ENCODE measurements at places on chromosomes 5 and 9.

GRCh38 chr5:763998-764781 is 20.3 kb downstream of the ZDHHC11B start:
- DNase-seq = no peak

GRCh38 chr5:98935206-98935605 is 6.4 kb upstream of the CHD1 start:
- no peak for DNase-seq

GRCh38 chr5:144142139-144142823 is 28.2 kb downstream of the YIPF5 start:
- DNase-seq = no peak

DNA sequence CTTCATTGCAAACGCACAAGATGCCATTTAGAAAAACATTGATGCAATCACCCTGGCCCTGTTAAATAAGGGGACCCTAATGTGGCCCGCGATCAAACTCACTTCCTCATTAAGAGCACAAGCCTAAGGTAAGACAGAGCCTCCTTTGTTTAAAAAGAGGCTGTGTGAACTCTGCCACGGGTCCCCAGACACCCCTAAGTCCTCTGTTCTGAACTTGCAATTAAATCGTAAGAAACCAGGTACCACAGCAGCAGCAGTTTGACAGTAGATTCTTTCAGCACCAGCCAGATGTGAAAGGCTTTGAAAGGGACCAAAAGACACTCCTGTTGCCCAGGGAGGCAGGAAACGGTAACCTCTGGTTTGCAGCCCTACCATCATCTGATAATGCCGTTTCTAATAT is 346.3 kb downstream of the TMEM167A start:
- DNase-seq = no peak

DNA sequence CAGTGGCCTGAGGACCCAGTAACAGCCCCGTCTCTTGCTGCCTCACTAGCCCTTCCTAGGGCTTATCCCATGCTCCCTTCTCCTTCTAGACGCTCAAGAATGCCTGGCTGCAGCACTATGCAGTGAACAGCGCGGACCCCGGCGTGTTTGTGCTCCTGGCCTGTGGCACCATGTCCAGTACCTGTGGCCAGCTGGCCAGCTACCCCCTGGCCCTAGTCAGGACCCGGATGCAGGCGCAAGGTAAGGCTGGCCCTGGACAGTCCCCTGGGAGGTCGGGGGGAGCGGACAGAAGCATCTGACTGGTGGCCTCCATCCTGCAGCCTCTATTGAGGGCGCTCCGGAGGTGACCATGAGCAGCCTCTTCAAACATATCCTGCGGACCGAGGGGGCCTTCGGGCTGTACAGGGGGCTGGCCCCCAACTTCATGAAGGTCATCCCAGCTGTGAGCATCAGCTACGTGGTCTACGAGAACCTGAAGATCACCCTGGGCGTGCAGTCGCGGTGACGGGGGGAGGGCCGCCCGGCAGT is 20.5 kb downstream of the PTGES2 start:
- peak; percentile 38 for DNase-seq

- no peak for DNase-seq
These were observed 318.4 kb downstream of the MAN2A1 start for GRCh38 chr5:110008131-110008530.

DNA sequence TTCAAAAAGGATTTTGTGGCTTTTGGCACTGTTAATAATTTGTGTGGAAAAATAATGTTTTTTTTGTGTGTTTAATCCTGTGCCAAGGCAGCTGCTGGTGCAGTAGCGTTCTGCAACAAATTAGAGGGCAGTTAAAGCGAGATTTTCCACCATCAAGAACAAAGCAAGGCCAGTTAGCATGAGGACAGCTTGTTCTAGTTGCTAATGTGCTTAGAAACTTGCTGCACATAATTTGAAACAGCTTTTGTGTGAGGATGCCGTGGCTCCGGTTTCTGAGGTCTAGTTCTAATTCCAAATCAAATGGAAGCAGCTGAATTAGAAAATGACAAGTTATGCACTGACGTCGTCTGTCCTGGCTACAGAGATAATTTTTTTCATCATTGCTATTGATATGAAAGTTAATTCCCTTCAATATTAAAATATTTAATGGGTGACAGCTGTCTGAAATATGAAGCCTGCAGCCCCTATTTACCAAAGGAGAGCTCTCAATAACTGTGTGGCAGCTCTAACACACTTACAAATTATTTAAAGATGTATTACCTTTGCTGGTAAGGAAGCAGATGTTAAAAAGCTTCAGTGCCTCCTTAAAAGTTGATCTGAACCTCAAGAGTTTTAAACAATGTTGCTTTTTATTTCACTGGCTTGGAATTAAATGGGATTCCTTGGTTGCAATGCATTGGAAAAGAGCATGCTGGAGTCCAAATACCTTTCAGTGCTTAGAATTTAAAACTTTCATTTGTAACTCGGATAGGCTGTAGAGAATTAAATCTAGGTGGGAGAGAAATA is 128.6 kb downstream of the SPATA31D1 start:
- no peak for DNase-seq

DNA sequence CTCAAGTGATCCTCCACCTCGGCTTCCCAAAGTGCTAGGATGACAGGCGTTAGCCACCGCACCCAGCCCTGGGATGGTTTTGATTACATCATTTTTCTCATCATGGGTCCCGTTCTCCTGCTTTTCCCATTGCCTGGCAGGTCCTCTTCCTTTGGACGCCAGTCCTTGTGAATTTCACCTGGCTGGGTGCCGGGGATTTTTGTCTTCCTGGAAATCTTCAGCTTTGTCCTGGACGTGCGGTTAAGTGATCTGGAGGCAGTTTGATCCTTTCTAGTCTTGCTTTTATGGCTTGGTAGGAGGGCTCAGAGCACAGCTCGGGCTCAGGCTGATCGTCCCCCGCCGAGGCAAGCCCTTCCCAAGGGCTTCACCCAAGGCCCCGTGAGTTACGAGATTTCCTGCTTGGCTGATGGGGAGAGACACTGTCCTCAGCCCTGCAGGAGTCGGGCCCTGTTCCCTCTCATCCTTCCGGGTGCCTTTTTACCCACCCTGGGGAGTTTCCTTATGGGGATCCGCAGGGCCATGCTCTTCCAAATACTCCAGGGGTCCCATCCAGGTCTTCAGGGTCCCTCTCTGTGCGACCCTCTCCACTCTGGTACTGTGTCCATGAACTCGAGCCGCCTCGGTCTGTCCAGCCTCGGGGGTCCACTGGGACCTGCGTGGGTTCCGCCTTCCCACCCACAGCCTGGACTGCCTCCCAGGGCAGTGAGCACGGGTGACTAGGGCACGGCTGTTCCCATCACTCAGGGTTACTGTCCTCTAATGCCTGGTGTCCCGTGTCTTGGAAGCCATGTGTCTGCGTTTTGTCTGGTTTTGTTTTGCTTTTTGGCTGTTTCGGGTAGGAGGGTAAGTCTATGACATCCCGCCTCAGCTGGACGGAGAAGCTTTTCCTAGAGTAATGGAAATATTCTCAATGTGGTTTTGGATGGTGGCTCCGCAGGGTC is 22.3 kb upstream of the EGFL7 start:
- DNase-seq = peak; percentile 50

DNA sequence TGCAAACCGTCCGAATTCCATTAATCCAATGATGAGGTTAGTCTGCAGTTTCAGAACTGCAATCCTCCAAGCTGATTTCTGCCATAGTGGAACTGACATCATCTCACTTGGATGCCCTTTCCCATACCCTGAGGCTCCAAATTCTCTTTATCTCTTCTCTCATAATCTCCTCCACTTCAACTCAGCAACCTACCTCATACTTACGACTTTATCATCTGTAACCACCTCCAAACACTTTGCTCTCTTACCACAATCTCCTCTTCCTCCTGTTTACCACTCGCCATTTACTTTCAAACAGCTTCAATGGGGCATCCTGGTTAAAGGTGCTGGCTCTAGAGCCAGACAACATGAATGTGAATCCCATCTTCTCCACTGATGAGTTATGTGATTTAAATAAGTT is 223.2 kb downstream of the EPB41L4A start:
- no peak for DNase-seq

GRCh38 chr5:153704110-153704509 is 213.6 kb downstream of the GRIA1 start:
- DNase-seq = no peak

- DNase-seq = no peak
These were observed 213.5 kb downstream of the PBX3 start for GRCh38 chr9:125960626-125961025.

GRCh38 chr5:33075731-33076130 is 364.6 kb downstream of the NPR3 start:
- no peak for DNase-seq

DNA sequence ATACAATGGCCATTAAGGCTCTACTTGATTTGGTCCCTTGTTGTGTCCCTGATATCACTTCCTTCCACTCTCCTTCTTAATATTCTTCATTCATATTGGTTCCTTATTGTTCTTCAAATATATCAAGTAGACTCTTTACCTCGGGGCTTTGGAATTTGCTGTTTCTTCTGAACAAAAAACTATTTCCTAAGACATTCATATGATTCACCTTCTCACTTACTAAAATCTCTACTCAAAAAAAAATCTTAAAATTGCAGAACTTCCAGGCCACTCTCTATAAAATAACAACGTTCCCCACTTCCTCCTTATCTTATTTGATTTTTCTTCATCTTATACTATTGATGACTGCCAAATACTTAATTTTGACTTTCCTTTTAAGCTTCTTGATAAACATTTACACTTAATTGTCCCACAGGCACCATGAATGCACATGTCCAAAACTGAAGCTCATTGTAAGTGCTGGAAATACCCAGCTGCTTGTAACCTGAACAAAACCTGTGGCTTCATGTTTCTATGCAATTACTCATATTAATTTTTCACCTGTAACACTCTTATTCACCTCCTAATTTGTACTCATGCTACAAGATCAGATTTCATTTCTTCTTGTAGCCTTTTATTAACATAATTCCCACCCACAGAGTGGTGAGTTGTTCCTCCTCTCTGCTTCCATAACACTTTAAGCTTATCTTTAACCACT is 58.4 kb upstream of the NUDT12 start:
- DNase-seq = no peak

- DNase-seq = no peak
These were observed 235.7 kb downstream of the CDK5RAP2 start for GRCh38 chr9:120344230-120344629.

DNA sequence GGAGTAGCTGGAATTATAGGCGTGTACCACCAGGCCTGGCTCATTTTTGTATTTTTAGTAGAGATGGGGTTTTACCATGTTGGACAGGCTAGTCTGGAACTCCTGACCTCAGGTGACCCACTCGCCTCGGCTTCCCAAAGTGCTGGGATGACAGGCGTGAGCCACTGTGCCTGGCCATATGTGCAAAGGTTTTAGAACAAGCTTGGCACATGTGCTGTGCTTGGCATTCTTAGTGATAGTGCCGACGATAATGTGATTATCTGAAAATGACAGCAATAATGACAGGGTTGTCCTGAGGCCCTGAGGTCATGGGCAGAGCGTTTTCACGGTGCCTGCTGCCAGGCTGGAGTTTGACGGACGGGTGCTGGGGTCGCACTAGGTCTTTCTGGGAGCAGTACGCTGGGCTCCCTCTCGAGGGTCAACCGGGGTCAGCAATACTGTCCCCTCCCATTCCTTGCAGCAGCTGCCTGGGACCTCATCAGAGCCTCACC is 42.6 kb downstream of the HMCN2 start:
- DNase-seq = peak; percentile 36

- DNase-seq = no peak
These were observed 8.3 kb downstream of the OLFM1 start for GRCh38 chr9:135095470-135096407.

- DNase-seq = no peak
These were observed 131.1 kb downstream of the OLFM1 start for GRCh38 chr9:135218331-135219225.

- DNase-seq = no peak
These were observed 114.1 kb downstream of the MLLT3 start for GRCh38 chr9:20508242-20508641.

GRCh38 chr9:37082214-37082765 is 38.1 kb upstream of the ZCCHC7 start:
- DNase-seq = no peak

GRCh38 chr5:52767766-52768480 is 19.8 kb upstream of the ITGA1 start:
- DNase-seq = no peak

DNA sequence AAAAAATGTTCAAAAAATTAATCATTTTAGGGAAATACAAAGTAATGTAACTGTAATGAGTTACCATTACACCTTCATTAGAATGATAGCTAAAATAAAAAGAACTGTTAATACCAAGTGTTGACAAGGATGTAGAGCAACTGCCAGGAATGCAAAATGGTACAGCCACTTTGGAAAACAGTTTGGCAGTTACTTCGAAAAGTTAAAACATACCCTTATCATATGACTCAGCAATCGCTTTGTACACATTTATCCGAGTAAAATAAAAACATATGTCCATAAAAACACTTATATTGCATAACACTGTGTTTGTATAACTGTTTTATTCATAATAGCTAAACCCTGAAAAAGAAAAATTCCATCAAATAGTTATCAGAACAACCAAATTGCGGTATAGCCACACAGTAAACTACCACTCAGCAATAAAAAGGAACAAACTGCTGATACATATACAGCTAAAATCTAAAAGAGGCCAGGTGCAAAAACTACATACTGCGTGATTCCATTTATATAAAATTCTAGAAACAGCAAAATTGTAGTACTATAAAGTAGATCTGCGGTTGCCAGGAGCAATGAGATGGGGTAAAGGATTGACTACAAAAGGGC is 61.7 kb downstream of the RFX3 start:
- DNase-seq = no peak

DNA sequence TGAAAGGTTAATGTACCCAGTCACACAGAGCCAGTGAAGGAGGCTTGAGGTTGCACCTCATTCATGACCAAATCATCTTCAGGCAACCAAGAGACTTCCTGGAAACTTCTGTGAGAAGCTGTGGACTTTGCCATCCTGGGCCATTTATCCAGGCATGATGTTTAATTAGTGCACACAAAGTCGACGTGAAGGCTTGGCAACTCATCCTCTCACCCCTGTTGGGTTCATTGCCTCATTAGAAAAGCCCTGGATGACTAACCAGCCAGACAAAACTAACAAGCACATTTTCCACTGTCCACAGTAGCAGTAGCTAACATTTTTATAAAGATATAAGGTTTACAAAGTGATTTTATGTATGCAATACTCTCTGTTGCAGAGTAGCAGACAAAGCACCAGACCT is 65.7 kb upstream of the ZNF462 start:
- no peak for DNase-seq

DNA sequence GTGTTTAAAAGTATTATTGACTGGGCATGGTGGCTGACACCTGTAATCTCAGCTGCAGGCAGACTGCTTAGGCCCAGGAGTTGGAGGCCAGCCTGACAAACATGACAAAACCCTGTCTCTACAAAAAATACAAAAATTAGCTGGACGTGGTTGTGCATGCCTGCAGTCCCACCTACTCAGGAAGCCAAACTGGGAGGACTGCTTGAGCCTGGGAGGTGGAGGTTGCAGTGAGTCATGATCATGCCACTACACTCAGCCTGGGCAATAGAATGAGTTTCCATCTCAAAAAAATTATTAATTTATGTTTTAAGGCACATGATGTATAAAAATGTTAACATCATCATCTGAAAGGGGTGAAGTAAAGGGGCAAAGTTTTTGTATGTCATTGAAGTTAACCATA is 49.7 kb upstream of the FNIP1 start:
- DNase-seq = no peak
